ENCODE measurements at places on chromosomes 13 and 19.

- DNase-seq: no peak
Observed at GRCh38 chr13:75839406-75839805, 203.3 kb downstream of the LMO7 start.

- DNase-seq: no peak
Observed at GRCh38 chr13:106555631-106556328, 12.2 kb downstream of the ARGLU1 start.

GRCh38 chr13:113851480-113851803 lies 12.4 kb downstream of the GAS6 start:
- DNase-seq: no peak

- DNase-seq: no peak
Observed at GRCh38 chr13:79349011-79349410, 57.0 kb downstream of the RBM26 start.

DNA sequence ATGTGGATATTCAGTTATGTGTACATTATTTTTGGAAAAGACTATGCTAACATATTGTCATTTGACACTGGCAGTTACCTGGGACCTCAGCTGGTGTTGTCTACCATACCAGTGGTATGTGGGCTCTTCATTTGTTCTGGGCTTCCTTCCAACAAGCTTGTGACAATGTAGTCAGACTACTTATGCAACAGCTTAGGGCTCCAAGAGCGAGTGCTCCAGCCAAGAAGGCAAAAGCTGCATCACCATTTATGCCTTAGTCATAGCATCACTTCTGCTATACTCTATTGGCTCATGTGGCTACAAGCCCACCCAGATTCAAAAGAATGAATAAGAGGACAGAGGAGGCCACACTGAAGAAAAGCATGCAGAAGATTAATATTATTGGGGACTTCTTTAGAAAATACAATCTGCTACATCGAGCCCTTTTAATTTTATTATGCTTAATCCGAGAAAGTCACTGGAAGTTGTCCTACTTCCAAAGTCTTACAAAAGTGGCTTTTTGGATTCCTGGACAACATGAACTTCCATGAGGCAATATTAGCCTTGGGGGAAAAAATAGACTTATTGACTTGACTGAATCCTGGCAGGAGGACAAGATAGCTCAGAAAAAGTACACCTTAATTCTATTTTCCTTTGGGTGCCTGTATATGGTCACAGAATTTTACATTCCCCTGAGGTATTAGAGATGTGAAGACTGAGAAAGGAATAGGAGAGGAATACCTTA lies 529.4 kb upstream of the HTR2A start:
- DNase-seq: no peak

- no peak for DNase-seq
Observed at GRCh38 chr19:55674459-55674840, 576 bp upstream of the EPN1 start.

DNA sequence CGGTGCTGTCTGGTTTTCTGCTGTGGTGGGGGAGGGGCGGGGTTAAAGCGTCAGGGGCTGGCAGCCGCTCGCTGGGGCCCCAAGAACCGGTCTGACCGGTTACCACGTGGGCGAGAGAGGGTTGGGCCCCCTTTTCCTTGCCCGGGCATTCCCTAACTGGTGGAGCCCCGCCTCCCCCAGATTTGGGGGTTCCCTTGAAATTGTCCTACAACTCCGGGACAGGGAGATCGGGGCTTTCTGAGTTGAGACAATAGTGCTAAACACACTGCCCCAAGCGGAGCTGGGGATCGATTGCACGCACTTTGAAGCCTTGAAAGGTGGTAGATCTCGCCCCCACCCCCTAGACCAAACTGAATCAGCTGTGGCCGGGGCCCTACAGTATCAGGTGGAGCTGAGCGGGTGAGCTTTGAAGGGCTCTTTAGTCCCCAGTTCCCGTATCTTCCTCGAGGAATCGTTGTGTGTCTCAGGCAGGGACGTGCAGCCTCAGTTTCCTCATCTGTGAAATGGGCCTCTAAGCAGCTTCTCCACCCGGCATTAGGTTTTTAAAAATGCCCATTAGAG lies 4.8 kb downstream of the IER2 start:
- DNase-seq: no peak
